Ureter (tissue), 1 donor: ENCODE measurements at places on chromosomes 13 and 19.

DNA sequence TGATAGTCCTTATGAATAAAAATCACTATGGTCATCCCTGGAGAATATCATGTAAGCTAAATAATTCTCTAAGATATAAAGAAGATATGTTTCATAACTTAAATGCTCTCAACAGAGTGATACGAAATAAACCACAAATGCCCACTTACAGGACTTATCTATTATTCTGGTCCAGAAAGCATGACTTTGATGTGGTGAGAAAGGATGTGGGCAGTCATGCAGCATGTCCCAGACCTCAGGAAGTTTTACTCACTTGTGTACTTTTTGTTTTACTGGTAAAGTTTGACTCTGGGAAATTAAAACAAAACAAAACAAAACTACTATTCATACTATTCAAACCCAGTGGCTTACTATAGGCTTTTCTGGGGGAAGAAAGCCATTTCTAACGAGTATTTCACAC is 483.2 kb upstream of the SLITRK6 start:
- DNase-seq: no peak

- no peak for DNase-seq
These were observed 27.4 kb downstream of the UBAC2 start for GRCh38 chr13:99227909-99228688.

DNA sequence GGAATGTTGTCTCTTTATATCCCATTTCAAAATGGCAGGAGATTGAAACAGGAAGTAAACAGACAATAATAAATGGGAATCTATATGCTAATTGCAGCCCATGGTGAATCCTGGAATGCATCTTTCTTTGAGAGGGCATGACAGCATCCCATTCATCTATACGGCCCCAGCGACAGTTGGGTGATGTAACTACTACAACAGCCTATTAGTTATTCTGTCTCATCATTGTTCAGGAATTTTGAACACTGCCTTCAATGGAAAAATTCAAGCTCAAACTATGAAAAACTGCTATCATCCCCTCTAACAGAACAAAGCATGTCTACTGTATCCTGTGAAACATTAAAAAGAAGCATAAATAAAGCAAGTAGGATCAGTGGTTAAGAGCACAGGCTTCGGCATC is 262.1 kb downstream of the DCT start:
- DNase-seq: no peak

GRCh38 chr13:93561576-93562225 is 335.1 kb downstream of the GPC6 start:
- DNase-seq: no peak

DNA sequence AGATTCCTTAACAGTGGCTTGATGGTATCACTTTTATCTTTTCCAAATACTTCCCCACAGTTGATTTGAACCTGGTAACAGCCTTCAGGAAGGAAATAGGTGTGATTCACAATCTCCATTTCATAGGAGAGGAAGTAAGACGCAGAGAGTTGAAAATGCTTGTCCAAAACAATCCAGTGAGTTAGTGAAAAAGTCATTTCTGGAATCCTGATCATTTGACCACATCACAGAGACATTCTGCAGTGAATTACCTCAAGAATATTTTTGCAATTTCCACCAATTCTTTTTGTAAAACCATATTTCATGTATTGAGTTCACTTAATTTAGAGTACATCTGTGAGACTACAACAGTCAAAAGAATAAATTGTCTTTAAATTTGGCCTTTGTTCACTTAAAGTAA is 292.8 kb downstream of the DCLK1 start:
- no peak for DNase-seq

GRCh38 chr19:30711296-30711695 is 339.1 kb downstream of the ZNF536 start:
- no peak for DNase-seq

DNA sequence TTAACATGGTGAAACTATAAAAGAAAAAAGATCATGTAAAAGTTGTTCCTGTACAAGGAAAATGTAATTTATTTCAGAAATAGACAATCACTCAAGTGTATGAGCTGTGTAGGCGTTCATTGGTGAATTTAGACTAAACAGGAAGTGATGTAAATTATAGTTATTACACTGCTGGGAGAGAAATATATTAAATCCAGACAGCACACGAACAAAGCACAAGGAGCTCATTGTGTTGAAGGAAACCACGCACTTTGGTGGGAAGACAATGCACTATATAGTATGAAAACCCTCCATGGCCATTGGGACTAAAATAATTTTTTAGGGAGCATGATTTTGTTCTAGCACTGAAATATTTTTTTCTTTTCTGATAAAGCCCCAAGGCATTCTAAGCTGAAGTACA is 450.5 kb downstream of the KLF12 start:
- no peak for DNase-seq

- DNase-seq: no peak
These were observed 116.5 kb downstream of the SLITRK1 start for GRCh38 chr13:83765796-83766195.

DNA sequence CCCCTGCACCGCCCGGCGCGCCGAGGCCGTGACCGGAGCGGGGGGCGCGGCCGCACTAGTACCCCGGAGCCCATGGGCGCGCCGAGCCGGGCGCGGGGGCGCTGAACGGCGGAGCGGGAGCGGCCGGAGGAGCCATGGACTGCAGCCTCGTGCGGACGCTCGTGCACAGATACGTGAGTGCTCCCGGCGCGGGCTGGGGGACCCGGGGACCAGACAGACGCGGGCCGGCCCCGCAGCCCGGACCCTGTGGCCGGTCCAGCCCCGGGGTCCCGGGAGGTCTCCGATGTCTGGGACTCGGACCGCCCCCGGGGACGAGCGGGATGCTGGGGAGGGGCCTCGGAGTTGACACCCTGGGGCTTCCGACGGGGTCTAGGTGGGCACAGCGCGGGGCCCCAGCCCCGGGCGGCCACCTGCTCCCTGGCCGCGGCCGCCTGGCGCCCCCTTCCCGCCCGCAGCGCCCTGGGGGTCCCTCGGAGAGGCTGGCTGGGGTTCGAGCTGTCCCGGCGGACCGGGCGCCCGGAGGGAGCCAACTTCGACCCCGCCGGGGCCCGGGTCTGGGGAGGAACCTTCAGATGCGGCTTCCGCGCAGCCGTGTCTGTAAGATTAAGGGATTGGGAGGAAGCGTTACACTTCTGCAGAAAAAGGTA is 568 bp downstream of the ATP11A start:
- peak; percentile 51 for DNase-seq

DNA sequence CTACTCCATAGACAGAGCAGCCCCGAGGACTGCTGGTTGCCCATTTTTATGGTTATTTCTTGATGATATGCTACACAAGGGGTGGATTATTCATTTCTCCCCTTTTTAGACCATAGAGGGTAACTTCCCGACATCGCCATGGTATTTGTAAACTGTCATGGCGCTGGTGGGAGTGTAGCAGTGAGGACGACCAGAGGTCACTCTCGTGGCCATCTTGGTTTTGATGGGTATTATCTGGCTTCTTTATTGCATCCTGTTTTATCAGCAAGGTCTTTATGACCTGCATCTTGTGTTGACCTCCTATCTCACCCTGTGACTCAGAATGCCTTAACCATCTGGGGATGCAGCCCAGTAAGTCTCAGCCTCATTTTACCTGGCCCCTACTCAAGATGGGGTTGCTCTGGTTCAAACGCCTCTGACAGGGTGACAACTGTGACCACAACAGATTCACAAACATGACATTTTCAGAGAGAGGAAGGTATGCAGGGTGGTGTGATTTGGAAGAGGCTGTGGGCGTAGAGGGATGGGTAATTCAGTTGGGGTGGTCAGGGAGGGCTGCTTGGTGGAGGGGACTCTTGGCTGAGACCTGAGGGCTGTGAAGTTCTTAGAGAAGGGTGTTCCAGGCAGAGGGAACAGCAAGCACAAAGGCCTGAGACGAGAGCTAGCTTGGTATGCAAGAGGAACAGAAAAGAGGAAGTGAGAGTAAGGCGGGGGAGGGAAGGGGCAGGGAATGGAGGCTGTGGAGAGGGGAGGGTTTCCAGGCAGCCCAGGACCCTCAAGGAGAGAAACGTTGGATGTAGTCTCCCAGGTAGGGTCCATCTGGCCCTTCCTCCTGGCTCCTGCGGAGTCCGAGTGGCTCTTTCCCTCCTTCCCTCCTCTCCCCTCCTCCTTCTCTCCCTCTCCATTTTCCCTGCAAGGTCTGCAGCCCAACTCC is 23.5 kb downstream of the FAM187B start:
- DNase-seq: peak; percentile 24

GRCh38 chr13:113041293-113041690 is 64.3 kb upstream of the F7 start:
- DNase-seq: no peak

DNA sequence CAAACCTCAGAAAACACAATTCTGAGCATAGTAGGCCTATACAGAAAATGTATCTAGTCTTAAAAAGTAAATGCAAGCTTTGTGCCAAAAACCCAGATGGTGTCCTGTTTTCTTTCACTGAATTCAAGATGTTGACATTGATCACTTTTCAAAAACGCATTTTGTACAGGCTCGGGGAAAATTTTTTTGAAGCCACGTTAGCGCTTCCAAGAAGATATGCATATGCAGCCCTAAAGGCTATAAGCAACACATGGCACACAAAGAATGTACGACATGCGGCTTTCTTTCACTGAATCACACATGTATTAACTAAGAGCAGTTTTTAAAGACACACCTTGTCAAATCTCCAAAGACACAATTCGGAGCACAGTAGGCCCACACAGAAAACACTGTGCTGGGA is 115.4 kb downstream of the MRPL57 start:
- no peak for DNase-seq

DNA sequence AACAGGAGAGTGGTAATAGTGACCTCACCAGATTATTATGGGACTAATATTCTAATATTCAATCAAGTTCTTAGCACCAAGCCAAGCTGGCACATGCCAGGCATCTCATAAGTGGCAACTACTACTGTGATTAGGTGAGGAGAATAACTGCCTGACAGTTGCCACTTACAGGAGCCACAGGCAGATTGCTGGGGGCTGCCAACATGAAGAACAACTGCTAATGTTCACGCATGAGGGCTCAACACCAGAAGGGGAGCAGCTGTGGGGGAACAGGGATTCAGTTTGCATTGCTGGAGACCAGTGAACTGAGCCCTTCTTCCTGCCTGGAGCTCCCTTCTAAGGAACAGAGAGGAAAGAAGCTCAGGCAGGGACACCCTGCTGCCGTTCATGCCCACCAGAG is 504.5 kb downstream of the FOXO1 start:
- DNase-seq: no peak

DNA sequence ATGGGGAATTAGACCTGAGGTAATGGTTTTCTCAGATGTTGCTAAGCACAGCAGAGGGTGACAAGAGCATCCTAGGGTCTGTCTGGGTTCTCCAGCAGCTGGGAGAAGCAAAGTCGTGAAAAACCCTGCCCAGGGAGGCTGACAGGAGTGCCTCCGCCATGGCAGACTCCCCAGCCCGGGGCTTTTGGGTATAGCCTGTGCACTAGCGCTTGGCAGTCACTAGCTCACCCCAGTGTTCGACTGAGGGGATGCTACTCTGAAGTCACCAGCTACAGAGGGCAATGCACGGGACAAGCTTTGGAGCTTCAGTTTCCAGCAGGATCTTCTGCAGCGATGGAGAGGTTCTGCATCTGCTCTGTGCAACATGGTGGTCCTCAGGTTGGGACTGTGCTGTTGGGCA is 87.5 kb downstream of the ING1 start:
- no peak for DNase-seq

DNA sequence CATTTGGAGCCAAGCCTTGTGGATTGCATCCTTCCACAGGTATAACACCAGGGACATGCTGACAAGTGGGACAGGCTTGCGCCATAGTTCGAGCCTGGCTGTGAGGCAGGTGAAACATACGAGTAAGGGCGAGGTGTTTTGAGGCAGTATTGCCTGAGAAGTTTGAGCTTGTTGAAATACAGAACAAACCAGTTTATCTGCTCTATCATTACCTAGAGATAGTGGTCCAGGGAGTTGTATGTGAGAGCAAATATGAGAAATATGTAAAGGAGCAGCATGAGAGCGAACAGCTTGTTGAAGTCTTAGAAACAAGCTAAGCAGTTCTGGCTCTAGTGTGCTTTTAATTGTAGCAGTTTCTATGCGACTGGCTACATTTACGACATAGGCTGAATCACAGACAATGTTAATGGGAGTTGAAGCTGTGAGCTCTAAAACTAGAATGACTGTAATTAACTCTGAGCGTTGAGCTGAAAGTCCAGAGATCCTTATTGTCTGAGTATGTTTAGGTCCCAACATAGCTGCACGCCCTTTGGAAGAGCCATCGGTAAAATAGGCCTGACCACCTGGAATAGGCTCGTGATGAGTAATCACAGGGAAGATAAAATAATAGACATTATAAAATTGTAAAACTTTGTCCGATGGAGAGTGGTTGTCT is 8.2 kb downstream of the ZNF439 start:
- DNase-seq: peak; percentile 52

DNA sequence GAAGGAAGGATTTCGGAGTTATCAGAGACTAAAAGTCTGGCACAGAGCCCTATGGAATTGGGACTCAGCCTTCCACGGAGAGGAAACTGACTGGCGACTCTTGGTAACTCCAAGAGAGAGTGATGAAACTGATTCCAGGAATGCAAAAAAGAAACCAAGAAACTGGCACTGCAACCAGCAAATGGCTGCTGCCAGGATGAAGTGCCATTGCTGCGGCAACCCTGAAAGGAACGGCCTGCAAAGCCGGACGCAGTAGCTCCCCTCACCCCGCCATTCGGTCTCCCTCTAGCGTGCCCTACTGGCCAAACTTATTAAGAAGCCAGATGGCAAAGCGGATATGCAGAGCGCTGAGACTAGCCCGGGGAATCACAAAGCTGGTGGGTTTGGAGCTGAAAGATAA is 236.0 kb downstream of the PCDH9 start:
- DNase-seq: peak; percentile 58

DNA sequence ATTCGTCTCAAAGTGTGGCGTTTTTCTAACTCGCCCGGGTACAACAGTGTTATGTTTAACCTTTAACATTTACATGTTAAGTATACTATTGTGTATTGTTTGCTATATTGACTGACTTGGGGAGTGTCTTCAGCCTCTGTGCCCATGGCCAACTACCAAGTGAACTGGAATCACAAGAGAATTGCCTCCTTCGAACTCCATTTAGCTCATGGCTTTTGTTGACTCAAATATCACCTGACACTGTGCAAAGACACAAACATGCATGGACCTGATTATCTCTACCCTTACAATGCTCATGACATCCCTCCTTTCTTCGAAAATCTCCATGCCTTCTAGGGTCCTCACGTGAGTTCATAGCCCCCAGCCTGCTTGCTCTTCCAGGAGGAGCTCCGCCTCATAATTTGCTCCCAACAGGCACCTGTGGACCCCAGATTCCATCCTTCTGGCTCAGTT is 704 bp downstream of the ZNF814 start:
- no peak for DNase-seq
